Activated CD4-positive, CD25-positive, alpha-beta regulatory T cell treated with anti-CD3 and anti-CD28 coated beads, Interleukin-2, amount 50 U/mL, for 72 hours (primary cell): ENCODE measurements at places on chromosomes 5 and 9.
A peak's percentile ranks its signal among the peaks of the same experiment; 100 is the strongest.

GRCh38 chr9:19130436-19130835, 3.1 kb upstream of the PLIN2 start:
- DNase-seq: no peak

DNA sequence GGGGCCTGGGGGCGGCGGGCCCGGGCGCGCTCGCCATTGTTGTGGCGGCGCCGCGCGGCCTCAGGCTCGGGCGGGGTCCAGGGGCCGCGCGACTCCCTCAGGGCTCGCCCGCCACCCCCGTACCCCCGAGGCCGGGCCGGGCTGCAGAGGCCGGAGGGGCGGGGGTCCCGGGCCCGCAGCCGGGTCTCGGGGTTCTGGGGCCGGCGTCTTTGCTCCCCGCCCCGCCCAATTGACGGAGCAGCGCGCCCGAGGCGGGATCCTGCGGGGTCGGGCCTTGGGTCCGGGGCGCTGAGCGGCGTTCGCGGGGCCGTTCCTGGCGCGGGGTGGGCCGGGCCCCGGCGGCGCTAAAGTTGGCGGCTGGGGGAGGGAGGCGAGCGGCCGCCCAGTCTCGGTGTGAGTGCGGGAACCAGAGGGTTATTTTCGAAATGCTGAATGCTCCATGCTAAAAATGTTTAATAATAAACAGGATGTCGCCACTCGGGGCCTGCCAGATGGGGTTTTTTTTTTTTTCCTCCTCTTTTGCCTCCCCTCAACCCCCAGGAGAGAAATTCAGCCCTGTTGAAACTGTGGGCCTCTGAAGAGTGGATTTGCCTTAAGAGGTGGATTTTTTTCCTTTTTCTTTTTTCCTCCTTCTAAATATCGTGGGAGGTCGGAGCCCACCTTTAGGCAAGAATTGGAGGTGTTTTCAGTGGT, 724 bp downstream of the PRRC2B start:
- DNase-seq: peak; percentile 62

GRCh38 chr5:56814361-56814962, 887 bp upstream of the MAP3K1 start:
- DNase-seq: peak; percentile 43

DNA sequence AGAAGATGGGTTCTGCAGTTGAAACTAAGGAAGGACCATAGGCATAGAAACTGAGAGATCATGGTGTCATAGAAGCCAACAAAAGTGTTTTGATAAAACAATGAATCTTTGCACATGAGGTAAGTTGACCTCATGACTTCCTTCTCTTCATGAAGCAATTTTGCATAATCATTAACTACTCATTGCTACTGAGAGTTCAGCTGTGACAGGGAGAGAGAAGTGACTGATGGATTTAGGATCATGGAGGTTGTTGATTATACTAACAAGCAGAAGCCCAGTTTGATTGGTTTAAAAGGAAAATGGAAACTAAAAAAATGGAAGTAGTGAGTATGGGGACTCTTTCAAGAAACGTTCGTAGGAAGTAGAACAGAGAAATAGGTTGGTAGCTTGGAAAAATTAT, 51.2 kb downstream of the PARP8 start:
- no peak for DNase-seq

DNA sequence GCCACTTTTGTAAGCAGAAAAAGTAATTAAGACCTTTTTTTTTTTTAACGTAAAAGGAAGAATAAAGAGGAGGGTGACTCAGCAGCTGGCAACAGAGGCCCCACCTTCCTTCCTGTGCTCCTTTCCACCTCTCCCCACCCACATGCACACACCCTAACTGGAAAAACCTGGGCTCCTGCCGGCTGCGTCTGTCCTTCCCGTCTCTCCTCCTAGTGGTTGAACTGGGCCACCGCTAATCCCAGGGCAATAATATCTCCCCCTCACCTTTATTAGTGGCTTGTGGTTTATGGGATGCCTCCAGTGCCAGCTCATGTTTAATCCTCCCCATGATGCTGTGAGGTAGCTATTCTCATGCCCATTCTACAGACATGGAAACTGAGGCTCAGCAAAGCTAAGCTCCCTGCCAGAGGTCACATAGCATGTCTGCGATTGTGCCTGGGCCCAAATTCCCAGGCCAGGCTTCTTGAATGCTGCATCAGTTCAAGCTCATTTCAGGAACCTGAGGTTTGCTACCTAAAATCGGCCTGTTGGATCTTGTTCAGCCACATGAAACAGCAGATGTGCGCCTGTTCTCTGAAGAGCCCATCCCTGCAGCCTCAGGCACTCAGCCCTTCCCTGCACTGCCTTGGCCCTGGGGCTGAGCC, 60.9 kb upstream of the IL17B start:
- DNase-seq: no peak
